ENCODE measurements at places on chromosomes 4 and X.

- no peak for DNase-seq
Measured at GRCh38 chrX:129529685-129530281, 6.5 kb upstream of the SMARCA1 start.

- no peak for DNase-seq
Measured at GRCh38 chrX:24777660-24778059, 83.9 kb downstream of the POLA1 start.

DNA sequence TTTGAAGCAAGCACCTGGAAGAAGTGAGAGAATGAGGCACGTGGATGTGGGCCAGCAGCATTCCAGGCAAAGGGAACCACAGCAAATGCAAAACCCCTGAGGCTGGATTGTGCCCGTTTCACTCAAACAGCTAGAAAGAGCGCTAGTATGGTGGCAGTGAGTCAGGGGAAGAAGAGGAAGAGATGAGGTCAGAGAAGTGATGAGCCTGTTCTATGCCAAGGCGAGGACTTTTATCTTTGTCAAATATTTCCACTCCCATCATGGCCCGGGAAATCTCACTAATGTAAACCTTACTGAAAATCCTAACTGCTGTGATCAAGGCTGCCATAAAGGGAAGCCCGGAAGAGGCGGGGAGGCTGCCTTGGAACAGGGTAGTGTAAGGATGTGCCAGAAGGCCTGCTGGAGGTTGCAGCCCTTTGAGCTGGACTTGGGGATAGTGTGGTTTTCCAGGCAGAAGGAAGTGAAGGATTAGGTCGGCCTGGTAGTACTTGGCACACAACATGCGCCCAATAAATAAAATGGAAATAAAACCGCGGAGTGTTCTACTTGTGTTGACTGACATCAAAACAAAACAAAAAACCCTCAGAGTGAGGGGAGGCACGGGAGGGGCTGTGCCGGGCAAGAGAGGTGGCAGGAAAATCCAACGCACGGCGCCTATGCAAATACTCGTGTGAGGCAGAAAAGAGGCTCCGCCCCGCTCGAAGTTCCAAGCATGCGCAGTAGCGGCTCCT is 1.2 kb upstream of the CDK16 start:
- DNase-seq = no peak

DNA sequence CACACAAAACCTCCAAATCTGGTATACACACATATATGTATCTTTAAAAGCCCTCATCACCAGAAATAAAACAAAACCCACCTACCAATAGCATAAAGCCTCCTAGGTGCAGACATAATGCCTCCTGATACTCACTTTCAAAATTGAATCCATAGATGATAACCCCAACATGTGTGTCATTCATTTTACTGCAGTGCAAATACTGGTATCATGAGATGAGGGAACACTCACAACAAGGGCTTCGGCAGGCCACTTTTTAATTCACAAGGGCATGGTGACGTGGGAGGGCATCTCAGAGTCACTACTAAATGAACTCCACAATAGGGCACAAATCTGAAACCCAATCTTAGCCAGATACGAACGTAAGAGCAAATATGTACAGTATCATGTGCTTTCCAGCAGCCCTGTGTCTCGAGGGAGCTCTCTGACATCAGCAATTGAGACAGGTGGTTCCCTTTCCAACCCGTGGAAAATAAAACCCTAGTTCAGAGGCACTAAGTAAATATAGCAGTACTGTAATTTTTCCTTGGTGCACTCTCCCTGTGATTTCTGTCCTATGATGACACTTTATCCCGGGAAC is 14.1 kb upstream of the PPARGC1A start:
- DNase-seq = no peak

GRCh38 chr4:36172656-36173055 is 71.7 kb downstream of the ARAP2 start:
- DNase-seq = no peak

GRCh38 chrX:75997692-75998091 is 175.2 kb upstream of the PBDC1 start:
- no peak for DNase-seq

DNA sequence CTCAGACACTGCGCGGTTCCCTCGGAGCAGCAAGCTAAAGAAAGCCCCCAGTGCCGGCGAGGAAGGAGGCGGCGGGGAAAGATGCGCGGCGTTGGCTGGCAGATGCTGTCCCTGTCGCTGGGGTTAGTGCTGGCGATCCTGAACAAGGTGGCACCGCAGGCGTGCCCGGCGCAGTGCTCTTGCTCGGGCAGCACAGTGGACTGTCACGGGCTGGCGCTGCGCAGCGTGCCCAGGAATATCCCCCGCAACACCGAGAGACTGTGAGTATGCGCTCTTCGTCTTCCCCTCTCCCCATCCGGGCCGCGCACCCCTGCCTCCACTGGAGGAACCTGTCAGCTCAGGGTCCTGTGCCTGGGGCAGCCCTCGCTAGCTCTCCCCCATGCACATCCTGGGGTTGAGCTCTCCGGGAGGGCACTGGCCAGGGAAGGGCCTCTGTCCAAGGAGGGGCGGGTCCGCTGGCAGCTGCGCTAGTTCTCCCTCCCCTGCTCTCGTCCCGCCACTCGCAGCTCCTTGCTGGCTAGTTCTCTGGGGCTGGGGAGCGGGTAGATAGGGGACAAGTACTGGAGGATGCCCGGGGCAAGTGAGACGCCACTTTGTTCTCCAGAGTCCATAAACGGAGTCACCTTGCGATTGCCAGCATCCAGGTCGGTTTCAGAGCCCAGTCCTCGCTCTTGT is 2.2 kb downstream of the SLIT2 start:
- DNase-seq = no peak

GRCh38 chrX:94041881-94042280 is 367.9 kb downstream of the FAM133A start:
- no peak for DNase-seq

- no peak for DNase-seq
Measured at GRCh38 chrX:153802513-153803045, 8.1 kb downstream of the SSR4 start.

DNA sequence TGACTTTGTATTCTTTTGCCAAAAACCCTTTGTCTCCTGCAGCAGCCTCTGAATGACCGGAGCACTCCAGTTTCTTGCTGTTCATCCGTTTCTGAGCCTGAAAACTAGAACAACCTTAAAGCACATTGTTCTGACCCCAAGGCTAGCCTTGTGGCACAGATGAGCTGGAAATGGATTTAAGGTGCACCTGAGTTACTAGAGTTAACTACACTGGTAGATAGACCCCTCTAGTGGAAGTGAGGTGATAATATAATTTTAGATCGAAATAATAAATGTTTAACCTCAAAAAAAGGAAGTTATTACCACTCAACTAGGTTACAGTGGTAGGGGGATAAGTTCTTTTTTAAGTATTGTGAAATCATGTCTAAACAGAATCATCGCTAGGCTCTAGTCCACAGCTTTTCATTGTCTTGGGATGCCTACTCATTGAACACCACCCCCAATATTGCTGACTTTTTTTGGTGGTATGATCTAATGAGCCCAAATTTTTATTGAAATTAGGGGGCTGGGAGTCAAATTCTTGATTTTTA is 2.7 kb downstream of the PLS3 start:
- DNase-seq = no peak

DNA sequence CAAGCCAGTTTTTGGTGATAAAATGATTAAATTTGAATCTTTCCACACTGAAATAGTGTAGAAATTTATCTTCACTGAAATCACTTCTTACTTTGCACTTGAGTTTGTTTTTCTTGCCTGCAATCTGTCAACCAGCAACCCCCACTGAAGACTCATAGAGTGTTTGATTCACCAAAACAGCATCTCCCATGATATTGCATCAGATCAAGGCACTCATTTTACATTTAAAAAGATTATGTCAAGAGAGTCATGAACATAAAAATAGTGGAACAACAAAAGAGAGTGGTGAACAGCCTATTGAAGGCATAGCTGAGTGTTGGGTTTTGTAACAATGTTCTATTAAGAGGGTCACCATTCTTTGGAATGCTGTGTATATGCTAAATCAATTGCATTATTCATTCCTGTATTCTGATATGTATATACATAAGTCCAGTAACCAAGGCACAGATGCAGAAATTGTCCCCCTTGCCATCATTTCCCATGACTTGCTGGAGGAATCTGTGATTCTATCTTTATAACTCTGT is 1934.9 kb downstream of the ARAP2 start:
- DNase-seq = no peak

GRCh38 chr4:145956288-145956890 is 17.8 kb upstream of the ZNF827 start:
- DNase-seq = no peak

DNA sequence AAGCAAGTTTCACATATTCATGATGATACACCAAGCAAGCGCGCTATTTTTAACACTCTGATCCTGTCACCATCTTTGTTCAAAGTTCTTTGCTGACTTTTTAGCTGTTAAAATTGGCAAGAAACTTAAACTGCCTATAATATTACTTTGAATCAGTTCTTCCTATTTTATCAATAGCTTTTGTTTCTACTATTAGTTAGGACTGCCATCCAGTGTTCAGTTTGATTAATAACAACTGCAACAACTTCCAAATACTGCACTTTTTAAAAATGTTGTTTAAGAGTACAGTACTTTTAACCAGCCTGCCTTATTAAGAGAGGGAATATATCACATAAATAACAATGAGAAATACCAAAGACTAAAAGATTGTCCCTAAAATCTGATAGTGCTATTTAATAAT is 614.3 kb downstream of the FAM133A start:
- DNase-seq = no peak

DNA sequence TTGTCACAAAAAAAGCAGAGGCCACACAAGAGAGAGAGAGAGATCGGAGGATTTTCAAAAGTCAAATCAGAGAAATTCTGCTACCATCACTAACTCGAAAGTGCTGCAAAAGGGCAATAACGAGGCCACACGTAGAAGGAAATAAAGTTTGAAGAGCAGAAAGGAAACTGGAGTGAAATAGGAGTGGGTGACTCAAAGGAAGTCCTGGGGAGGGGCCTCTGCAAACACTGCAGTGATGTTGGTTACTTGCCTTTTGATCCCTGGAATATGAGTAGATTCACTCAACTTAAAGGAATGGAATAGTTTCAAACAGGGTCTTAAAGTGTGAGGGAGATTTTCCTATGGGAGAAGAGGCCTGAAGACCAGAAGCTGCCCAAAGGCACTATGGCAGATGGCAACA is 663.4 kb upstream of the LCORL start:
- no peak for DNase-seq

DNA sequence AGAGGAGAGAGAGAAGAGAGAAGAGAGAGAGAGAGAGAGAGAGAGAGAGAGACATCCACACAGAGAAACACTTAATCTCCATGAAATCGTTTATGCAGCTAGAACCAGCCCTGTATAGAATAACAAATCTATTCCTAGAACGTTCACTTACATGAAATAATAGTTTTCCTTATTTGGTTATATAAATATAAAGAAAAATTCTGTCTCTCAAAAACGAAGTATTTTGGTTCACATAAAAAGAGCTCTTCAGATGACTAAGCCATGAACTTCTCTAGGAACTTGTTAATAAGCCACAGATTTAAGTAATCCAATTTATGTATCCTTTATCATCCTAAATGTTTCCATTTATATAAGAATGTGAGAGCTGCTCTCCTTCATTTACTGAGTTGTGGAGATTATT is 1315.1 kb upstream of the PCDH7 start:
- DNase-seq = no peak

DNA sequence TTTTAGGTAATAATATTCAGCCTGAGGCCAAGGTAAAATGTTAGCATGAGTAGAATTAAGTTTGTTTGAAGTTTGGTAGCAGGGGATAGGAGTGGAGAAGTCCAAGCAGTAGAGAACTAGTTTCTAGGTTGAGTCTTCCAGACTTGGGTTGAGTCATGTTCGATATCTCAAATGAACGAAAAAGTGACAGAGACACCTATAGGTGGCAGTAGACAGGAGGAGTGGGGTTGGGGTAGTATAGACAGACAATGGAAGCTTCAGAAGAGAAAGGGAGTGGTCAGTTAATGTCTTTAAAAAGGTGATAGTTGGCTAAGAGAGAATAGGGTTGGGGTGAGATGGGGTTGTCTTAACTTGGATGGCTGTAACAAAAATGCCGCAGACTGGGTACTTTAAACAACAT is 58.7 kb upstream of the EMCN start:
- no peak for DNase-seq

DNA sequence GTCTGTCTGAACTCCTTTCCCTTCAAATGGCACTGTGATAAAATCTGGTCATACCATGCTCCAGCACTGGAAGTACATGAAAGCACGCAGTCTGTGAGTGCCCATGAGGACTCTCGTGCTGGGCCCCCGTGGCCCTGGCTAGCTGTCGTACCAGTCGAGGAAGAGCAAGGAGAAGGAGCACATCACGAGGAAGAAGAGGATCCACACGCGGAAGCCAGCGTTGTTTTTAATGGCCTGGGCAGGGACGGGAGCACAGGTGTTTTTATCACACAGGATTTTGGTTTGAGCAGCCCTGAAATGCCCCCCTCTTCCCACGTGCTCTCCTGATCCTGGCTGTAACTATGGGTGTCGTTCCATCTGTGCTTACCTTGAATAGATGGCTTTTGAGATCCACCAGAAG is 33.0 kb downstream of the NSG1 start:
- DNase-seq = no peak

- DNase-seq = no peak
Measured at GRCh38 chrX:113389846-113390245, 549.2 kb upstream of the AMOT start.

GRCh38 chr4:18214411-18215055 is 193.0 kb upstream of the LCORL start:
- DNase-seq = no peak

DNA sequence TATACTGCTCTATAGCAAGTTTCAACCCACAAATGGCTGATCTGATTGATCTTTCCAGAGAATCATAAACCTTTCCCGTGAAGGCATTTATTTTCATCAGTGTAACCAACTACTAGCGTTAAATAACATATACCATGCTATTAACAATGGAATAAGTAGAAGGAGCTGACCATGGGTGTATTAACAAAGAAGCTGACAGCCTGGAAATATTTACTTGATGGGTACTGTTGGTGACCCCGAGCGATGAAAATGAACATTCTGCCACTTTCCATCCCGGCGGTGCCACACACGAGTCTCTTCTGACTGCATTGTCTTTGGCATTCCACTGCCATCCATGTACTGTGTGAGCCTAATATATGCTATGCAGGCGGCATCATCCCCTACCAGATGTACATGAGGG is 304.4 kb downstream of the CAMK2D start:
- DNase-seq = no peak

DNA sequence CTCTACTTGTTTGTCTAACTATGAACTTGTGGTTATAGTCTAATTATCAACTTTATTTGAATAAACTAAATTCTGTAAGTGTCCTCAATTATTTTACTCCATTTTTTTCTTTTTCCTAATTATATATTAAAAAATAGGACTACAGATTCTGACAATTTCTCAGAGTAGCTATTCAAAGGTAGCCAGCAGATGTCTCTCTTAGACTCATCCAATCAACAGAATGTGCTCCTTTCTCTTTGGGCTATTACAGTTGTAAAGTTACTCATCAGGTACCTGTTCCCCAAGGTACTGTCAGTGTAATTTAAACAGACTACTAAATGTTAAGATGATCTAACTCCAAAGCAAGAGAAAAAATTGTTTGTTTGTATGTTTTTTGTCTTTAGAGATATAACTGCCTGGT is 248.6 kb downstream of the PCDH18 start:
- no peak for DNase-seq

Measured in vagina (tissue), 2 donors.